ENCODE measurements at places on chromosomes 5 and 9. TPM values are rescaled to one million over a fixed set of nuclear protein-coding genes. Genes with fewer than 3 reads are reported as not detected.

The LCN15 gene
- total RNA-seq = not detected

DNA sequence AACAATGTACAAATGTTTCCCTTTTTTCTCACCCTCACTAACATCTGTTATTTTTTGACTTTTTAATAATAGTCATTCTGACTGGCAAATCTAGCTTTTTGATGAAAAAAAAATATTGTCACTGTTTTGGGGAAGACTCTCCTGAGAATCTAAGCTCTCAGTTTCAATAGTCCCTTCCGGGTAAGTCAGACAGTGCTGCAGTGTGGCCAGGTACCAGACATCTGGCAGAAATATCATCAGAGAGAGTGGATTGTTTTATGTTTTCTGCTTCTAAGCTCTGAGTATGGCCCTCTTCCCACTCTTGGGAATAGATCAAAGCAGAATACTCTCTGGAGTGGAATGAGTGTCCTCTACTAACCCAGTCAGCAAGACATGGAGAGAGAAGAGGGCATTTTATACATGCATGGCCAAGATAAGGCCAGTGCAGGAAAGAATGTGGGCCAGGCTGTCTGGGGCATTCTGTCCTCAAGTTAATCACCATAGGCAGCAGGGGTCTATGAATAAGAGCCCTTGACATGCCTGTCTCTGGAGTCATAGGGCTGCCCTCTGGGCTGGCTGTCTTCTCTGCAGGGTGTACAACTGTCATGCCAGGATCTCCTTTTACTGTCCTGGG lies 38.5 kb upstream of the OR2S2 start:
- peak overlapping the region; percentile 88 for H3K27ac ChIP-seq
- H3K27me3 ChIP-seq = no peaks in the 10 kb centered on the region
- H3K4me1 ChIP-seq = peaks cover 38% of the 10 kb centered on the region
- H3K4me3 ChIP-seq = peak overlapping the region; percentile 24
- H3K36me3 ChIP-seq = no peaks in the 10 kb centered on the region
- DNase-seq = peak; percentile 91

The SPATA31A3 gene
- total RNA-seq = not detected

The SPEF2 gene
- total RNA-seq = 5.3 TPM
